NCI-H1694 (cell line): ENCODE measurements at places on chromosomes 1 and 21.

- no peak for DNase-seq
Measured at GRCh38 chr1:202163281-202164270, 3.2 kb upstream of the PTPN7 start.

DNA sequence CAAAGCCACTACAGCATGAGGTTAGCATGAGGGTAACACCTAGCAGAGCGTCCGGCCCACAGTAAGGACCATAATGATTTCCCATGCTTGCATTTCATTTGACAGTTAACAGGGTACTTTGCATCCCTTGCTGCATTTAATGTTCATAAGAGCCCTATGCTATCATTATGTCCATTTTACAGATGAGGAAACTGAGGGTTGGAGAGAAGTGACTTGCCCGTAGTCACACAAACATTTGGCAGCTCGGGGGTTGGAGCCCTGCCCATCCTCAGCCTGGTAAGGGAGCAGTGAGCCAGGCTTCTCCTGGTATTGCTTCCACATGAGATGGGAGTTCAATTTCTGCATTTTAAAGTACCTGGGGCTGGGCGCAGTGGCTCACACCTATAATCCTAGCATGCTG lies 16.5 kb upstream of the EPHB2 start:
- DNase-seq, result no peak

- no peak for DNase-seq
Measured at GRCh38 chr1:161747801-161748200, 1.8 kb upstream of the DUSP12 start.

GRCh38 chr1:206456577-206457370 lies 13.5 kb upstream of the IKBKE start:
- DNase-seq, result no peak

- no peak for DNase-seq
Measured at GRCh38 chr1:14777516-14778506, 179.3 kb downstream of the KAZN start.

GRCh38 chr21:38413958-38414548 lies 84.2 kb downstream of the ERG start:
- DNase-seq, result no peak
